NAMALWA (cell line): ENCODE measurements at places on chromosomes 6 and 20.

DNA sequence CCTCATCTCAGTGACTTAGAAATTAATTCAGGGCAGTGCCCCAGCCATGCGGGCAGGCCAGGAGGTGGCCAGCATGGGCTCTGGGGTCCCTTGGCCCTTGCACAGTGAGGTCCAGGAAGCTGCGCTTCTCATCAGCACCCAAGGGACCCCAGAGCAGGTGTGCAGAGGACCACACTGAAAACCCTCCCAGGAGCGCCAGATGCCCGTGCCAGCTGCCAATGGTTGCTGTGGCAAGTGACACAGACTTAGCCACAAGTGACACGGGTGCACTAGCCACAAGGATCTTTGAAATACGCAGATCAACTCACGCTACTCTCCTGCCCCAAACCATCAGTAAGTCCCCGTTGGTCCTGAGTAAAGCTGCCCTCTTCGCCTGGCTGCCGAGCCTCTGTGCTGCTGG is 88.1 kb downstream of the ERMARD start:
- DNase-seq: no peak

DNA sequence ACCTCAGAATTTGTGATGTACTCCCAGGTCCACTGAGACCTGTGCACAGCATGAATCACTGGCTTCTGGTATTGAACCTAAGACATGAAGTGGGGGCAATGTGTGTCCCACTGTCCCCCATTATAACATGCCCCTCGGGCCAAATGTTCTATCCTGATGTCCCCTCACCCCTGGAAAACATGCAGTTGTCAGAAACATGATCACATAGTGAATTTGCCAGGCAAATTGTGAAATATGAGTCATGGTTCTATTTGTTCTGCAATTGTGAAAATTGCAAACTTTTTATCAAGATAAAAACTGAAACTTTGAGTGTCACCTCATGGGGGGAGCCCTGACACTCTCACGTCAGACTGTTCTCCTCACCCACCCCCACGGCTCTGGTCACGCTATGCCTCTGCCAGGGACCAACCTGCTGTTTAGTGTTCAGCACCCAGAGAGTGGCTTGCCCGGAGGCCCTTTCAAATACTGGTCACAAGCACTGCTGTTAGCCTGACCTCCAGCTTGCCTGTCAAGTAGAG is 305.3 kb downstream of the CLIC5 start:
- DNase-seq: no peak

DNA sequence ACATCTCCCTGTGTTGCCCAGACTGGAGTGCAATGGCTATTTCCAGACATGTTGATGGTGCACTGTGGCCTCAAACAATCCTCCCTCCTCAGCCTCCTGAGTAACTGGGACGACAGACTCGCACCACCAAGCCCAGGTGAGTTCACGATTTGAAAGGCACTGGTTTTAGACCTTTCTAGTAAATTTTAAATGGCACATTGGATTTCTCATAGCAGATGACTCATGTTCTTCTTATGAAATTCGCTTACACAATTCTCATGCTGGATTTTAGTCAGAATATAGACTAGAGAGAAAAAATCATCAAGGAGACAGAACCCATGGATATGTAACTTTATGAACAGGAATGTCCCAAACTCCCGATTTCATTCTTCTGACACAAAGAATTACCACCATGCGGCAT is 18.1 kb upstream of the PXDC1 start:
- no peak for DNase-seq

GRCh38 chr6:136784910-136785746 is 7.1 kb downstream of the MAP3K5 start:
- DNase-seq: peak; percentile 52

- DNase-seq: peak; percentile 15
Observed at GRCh38 chr20:1177680-1178079, 7.1 kb downstream of the TMEM74B start.

GRCh38 chr20:1338096-1338495 is 9.2 kb upstream of the SDCBP2 start:
- DNase-seq: no peak
